ENCODE measurements at places on chromosomes 11 and 22. TPM values are rescaled to one million over a fixed set of nuclear protein-coding genes. Genes with fewer than 3 reads are reported as not detected.
A peak's percentile ranks its signal among the peaks of the same experiment; 100 is the strongest.

- DNase-seq: no peak
Measured at GRCh38 chr11:7436657-7437056, 48.6 kb upstream of the OLFML1 start.

GRCh38 chr11:67352546-67353316 is 615 bp downstream of the POLD4 start:
- DNase-seq: no peak

DNA sequence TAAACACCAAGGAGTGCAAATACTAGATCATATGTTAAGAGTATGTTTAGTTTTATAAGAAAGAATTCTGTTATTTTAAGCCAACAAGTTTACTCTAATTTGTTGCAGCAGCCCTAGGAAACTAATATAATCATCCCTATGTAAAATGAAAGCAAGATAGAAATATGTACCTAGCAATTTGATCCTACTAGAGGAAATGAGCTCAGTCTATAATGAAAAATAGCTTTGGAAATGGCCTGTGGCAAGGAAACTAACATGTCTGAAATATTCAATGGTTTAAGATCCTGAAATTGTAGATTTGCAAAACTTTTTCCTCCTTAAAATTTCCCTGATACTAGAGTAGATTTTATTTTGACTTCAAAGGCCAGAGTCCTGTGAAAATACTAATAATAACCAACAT is 112.7 kb upstream of the SLC5A12 start:
- DNase-seq: no peak

DNA sequence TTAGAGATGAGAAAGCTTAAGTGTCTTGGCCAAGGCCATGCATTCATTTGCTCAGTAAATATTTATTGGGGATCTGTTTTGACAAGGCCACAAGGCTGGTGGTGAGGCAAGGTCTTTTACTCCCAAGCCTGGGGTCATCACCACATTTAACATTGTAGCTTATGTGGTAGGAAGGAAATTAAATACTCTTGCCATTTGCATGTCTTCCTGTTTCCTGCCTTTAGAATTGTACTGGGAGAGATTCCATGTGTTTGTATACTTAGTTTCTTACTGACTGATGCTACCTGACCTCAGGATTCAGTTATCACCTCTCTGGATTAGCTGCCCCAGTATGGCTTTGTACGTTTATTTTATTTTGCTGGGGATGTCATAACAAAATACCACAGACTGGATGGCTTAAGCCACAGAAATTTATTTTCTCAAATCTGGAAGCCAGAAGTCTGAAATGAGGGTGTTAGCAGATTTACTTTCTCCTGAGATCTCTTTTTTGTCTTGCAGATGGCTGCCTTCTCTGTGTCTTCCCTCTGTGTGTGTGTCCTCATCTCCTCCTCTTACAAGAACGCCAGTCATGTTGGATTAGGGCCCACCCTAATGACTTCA is 44.8 kb downstream of the SPECC1L start:
- DNase-seq: no peak

DNA sequence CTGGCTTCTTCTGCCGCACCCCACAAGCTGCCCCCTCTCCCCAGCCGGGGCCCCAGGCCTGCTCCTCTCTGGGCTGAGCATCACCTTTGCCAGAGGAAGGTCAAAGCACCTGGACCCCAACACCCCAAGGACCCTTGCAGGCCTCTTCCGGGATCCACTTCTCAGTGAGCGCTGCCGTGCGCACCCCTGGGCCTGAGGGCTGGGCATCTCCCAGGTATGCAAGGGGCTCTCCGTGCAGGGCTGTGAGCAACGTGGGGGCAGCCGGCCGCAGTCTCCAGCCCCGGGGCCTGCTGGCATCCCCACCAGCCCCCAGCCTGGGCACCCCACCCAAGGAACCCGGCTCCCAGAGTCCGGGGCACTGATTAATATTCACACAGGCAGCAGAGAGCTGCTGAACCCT is 64.0 kb downstream of the BRD1 start:
- DNase-seq: peak; percentile 11

Gene CD3G
- 0.26 TPM for total RNA-seq
